Activated CD8-positive, alpha-beta T cell treated with anti-CD3 and anti-CD28 coated beads for 36 hours (primary cell): ENCODE measurements at places on chromosomes 11 and 22.
A peak's percentile ranks its signal among the peaks of the same experiment; 100 is the strongest.

DNA sequence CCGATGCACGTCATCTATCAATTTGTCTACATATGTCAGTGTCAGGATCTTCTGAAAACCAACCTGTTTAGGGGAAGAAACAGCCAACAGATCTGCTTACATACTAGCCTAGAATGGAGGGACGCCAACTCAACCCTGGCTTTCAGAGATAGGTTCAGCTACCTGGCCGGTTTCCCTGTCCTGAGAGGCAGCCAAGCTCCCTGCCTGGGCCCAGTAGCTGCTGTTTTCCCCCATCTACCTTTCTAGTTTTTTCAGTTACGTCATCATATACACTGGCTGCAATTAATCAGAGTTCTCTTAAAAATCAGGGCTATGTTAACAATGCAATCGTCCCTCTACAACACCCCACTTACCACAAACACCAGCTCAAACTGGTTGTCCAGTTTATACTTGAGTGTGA lies 1.0 kb downstream of the SRPRA start:
- no peak for DNase-seq
- peak overlapping the region; percentile 97 for H3K27ac ChIP-seq
- peaks cover 41% of the 10 kb centered on the region for H3K4me1 ChIP-seq
- no peaks in the 10 kb centered on the region for H3K27me3 ChIP-seq

GRCh38 chr11:83744620-83745192 lies 458.5 kb upstream of the CCDC90B start:
- H3K27ac ChIP-seq, result no peak overlapping the region
- DNase-seq, result no peak
- H3K27me3 ChIP-seq, result peaks cover 2% of the 10 kb centered on the region
- no peak overlapping the region for H3K4me3 ChIP-seq
- no peaks in the 10 kb centered on the region for H3K36me3 ChIP-seq

DNA sequence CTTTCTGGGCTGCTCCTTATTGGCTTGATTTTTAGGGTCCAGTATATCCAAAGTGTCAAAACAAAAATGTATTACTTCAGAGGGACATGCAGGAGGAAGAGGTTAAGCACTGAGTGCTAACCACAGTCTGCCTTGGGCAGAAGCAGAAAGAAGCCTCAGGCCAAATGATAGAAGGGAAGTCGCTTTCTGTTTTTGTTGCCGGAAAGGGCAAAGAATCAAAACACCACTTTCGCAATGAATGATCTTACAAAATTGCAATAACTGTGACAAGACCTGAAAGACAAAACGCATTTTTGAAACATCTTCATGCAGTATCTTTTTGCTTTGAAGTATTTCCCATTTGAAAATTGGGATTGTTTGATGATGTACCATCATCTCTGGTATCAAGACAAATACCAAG lies 70.1 kb upstream of the PICALM start:
- no peaks in the 10 kb centered on the region for H3K27me3 ChIP-seq
- peak overlapping the region; percentile 77 for H3K27ac ChIP-seq
- H3K4me3 ChIP-seq, result peak overlapping the region; percentile 9
- peaks cover 32% of the 10 kb centered on the region for H3K4me1 ChIP-seq

GRCh38 chr11:70502677-70503467 lies 104.5 kb downstream of the CTTN start:
- no peak for DNase-seq
- no peak overlapping the region for H3K4me3 ChIP-seq
- H3K27me3 ChIP-seq, result no peaks in the 10 kb centered on the region
- no peaks in the 10 kb centered on the region for H3K36me3 ChIP-seq
- H3K4me1 ChIP-seq, result no peaks in the 10 kb centered on the region

- H3K4me3 ChIP-seq, result no peak overlapping the region
- H3K4me1 ChIP-seq, result no peaks in the 10 kb centered on the region
- H3K27ac ChIP-seq, result no peak overlapping the region
- peaks cover 2% of the 10 kb centered on the region for H3K36me3 ChIP-seq
- DNase-seq, result no peak
- H3K27me3 ChIP-seq, result no peaks in the 10 kb centered on the region
These were observed 269.7 kb downstream of the DYNC2H1 start for GRCh38 chr11:103378931-103379330.

- no peak overlapping the region for H3K27ac ChIP-seq
- no peaks in the 10 kb centered on the region for H3K27me3 ChIP-seq
- H3K36me3 ChIP-seq, result peaks cover 11% of the 10 kb centered on the region
- H3K4me1 ChIP-seq, result no peaks in the 10 kb centered on the region
These were observed 38.1 kb downstream of the NUP50 start for GRCh38 chr22:45201678-45202332.

DNA sequence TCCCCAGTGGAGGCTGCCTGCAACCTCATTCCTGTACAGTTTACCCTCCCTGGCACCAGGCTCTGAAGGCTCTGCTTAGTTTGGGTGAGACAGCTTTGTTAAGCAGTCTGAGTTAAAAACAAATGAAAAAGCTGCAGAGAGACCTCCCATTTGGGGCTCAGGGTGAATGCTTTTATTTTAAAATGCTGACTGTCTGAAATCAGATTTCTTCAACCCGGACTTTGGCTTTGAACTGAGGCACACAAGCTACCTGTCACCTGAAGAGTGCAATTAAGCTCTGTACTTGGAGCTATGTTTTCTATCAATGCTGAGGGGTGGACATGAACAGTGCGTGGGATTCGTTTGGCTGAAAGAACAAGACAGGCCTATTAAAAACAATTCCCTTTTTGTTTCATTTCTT lies 217.5 kb upstream of the SORL1-AS1 start:
- no peaks in the 10 kb centered on the region for H3K36me3 ChIP-seq
- H3K4me1 ChIP-seq, result no peaks in the 10 kb centered on the region
- H3K27ac ChIP-seq, result no peak overlapping the region

- H3K4me3 ChIP-seq, result no peak overlapping the region
- H3K36me3 ChIP-seq, result no peaks in the 10 kb centered on the region
- H3K4me1 ChIP-seq, result no peaks in the 10 kb centered on the region
These were observed 43.6 kb downstream of the TSPAN18 start for GRCh38 chr11:44770401-44770800.

- no peak overlapping the region for H3K4me3 ChIP-seq
- no peaks in the 10 kb centered on the region for H3K27me3 ChIP-seq
These were observed 4.8 kb downstream of the GVQW3 start for GRCh38 chr11:76385903-76386302.

- H3K4me1 ChIP-seq, result peaks cover 58% of the 10 kb centered on the region
- peak overlapping the region; percentile 76 for H3K27ac ChIP-seq
- peaks cover 18% of the 10 kb centered on the region for H3K36me3 ChIP-seq
- no peaks in the 10 kb centered on the region for H3K27me3 ChIP-seq
- no peak for DNase-seq
These were observed 25.0 kb downstream of the ARHGAP1 start for GRCh38 chr11:46675288-46675851.

- no peaks in the 10 kb centered on the region for H3K4me1 ChIP-seq
- DNase-seq, result no peak
- no peaks in the 10 kb centered on the region for H3K36me3 ChIP-seq
- no peak overlapping the region for H3K27ac ChIP-seq
These were observed 258.1 kb downstream of the RAB38 start for GRCh38 chr11:87917111-87917510.

- H3K36me3 ChIP-seq, result peaks cover 44% of the 10 kb centered on the region
- H3K27me3 ChIP-seq, result no peaks in the 10 kb centered on the region
- DNase-seq, result no peak
- H3K4me1 ChIP-seq, result peaks cover 25% of the 10 kb centered on the region
These were observed 37.9 kb downstream of the KCNQ1 start for GRCh38 chr11:2482745-2483144.

- no peak overlapping the region for H3K4me3 ChIP-seq
- no peak for DNase-seq
- H3K27me3 ChIP-seq, result peaks cover 1% of the 10 kb centered on the region
- no peak overlapping the region for H3K27ac ChIP-seq
- no peaks in the 10 kb centered on the region for H3K36me3 ChIP-seq
These were observed 202.6 kb downstream of the AASDHPPT start for GRCh38 chr11:106280036-106280435.

- DNase-seq, result peak; percentile 72
- no peaks in the 10 kb centered on the region for H3K36me3 ChIP-seq
- H3K4me1 ChIP-seq, result peaks cover 75% of the 10 kb centered on the region
- H3K27me3 ChIP-seq, result no peaks in the 10 kb centered on the region
- H3K27ac ChIP-seq, result peak overlapping the region; percentile 89
These were observed 1.1 kb downstream of the FXYD2 start for GRCh38 chr11:117823294-117823945.

DNA sequence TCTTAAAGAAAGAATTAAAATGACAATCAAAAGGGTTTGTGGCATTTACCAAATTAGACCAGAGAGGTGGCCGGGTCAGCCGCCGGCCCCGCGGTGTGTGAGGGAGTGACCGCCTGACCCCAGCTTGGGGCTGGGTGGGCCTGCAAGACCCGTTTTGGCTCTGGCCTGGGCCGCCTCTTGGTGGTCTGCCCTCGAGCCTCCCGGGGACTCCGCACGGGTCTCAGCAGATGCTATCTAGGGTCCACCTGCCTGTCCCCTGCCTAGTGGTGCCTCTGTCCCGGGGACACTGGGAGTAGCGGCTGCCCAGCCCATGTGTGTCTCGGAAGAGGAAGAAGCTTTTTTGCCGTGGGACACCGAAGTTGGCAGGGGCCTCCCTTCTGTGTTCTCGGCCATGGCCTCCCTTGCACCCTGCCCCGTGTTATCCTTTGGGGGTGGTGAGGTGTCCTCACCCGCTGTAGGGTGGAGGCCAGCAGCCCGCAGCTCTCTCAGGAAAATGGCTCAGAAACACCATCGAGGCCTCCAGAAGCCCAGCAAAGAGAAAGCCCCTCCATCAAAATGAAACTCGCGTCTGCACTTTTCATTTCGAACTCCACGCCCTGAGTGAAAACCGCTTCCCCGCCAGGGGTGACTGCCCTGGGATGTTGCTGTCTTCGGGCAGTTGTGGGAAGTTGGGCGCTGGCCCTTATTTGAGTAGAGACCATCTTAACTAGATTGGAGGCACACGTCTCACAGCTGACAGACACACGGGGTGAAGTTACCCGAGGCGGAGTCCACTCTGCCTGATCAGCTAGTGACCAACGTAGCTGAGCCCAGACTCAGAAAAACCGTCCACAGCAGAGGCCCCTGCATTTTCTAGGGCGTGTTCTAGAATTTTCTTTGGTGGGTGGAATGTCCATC lies 8.0 kb downstream of the CCND1 start:
- H3K36me3 ChIP-seq, result no peaks in the 10 kb centered on the region
- H3K4me1 ChIP-seq, result no peaks in the 10 kb centered on the region
- H3K27me3 ChIP-seq, result no peaks in the 10 kb centered on the region
- DNase-seq, result no peak

GRCh38 chr22:42800451-42801251 lies 56.4 kb downstream of the ARFGAP3 start:
- no peaks in the 10 kb centered on the region for H3K4me1 ChIP-seq
- no peaks in the 10 kb centered on the region for H3K27me3 ChIP-seq
- DNase-seq, result no peak
- no peak overlapping the region for H3K4me3 ChIP-seq
- peaks cover 8% of the 10 kb centered on the region for H3K36me3 ChIP-seq

DNA sequence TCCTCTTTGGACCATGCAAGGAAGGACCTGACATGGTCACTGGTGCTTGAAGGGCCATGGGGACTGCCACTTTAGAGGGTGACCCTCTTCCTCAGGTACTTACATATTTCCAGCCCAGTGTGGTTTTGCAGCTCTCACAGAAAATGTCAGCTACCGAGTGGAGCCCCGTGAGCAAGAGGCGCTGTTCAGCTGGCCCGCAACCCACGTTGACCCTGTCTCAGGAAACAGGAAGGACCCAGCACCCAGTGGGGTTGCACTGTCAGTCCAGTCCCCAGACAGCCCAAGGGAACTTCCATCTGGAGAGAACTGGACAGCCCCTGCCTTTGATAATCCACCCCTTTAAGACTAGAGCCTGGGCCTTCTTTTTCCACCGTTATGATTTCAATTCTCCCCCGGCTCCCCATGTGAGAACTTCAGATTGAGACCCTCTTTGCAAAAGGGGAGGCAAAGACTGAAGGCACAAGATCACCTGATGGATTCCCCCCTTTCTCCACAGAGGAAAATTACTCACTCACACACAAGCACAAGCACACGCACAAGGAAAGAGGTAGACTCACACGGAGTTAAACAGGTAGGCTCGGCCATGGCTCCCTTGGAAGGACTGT lies 3.4 kb downstream of the YPEL4 start:
- H3K27me3 ChIP-seq, result peaks cover 48% of the 10 kb centered on the region
- DNase-seq, result no peak
- H3K4me1 ChIP-seq, result peaks cover 36% of the 10 kb centered on the region
- no peaks in the 10 kb centered on the region for H3K36me3 ChIP-seq
- no peak overlapping the region for H3K27ac ChIP-seq

GRCh38 chr11:117606790-117607189 lies 190.2 kb downstream of the DSCAML1 start:
- H3K27ac ChIP-seq, result no peak overlapping the region
- H3K27me3 ChIP-seq, result no peaks in the 10 kb centered on the region
- H3K4me1 ChIP-seq, result peaks cover 20% of the 10 kb centered on the region
- H3K36me3 ChIP-seq, result no peaks in the 10 kb centered on the region
- peak; percentile 11 for DNase-seq

- H3K4me3 ChIP-seq, result no peak overlapping the region
- H3K27me3 ChIP-seq, result no peaks in the 10 kb centered on the region
- peak overlapping the region; percentile 83 for H3K27ac ChIP-seq
- no peak for DNase-seq
- peaks cover 38% of the 10 kb centered on the region for H3K4me1 ChIP-seq
These were observed 39.3 kb upstream of the SPON1 start for GRCh38 chr11:13923182-13923581.

GRCh38 chr11:125679397-125679796 lies 1.2 kb downstream of the ACRV1 start:
- H3K27ac ChIP-seq, result no peak overlapping the region
- no peak for DNase-seq
- H3K4me3 ChIP-seq, result no peak overlapping the region
- H3K27me3 ChIP-seq, result no peaks in the 10 kb centered on the region

DNA sequence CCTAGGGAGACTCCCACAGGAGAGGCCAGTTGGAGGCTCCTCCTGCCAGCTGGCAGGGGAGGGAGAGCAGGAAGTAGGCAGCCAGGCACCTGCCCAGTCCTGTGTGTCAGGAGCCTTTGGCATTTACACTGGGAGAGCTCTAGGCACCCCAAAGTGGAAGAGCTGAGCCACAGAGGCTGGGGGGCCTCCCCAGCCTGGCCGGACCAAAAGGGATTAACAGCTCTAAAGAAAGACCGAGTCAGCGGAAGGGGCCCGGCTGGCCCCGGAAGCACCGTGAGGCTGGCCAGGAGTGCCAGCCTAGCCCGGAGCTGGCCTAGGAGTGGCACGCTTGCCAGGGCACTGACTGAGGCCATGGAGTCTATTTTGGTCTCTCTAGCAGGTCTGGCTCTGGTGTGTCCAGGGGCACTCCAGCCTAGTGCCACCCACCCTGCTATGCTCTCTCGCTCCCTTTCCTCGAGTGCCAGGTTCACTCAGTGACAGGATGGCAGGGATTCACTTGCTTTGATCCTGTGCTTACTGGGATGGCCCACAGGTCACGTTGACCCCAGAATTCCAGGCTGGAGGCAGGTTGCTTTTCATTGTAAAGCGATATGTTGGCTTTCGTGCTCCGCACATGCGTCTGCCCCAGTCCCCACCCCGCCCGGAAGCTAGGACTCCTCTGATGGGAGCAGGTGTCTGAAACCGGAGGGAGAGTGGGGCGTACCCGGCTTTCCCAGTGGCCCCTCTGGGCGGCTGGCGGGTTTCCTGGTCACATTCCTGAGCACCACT lies 3.3 kb upstream of the KMT5B start:
- H3K27me3 ChIP-seq, result peaks cover 9% of the 10 kb centered on the region
- DNase-seq, result no peak
- no peak overlapping the region for H3K4me3 ChIP-seq
